Large intestine (tissue), 12 donors: ENCODE measurements at places on chromosomes 5 and 9.
A peak's percentile ranks its signal among the peaks of the same experiment; 100 is the strongest.

GRCh38 chr5:158435161-158435616 is 576.2 kb upstream of the CLINT1 start:
- no peak for DNase-seq

DNA sequence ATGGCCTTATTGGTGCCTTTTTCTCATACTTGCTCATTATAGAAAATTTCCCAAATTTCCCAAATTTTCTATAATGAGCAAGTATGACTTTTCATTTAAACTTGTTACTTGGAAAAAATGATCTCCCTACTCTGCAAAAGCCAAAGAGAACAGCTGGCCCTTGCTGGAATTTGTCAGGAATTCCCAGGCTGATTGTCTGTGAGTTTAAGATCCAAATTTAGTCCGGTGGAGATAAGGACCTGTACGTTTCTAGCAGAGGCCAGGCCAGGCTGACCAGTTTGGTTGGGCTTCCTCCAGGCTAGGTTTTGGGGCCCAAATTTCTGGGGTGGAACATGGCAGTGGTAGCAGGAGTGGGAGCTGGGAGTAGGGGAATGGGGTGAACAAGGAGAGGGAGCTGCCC is 51.9 kb downstream of the NEURL1B start:
- no peak for DNase-seq

DNA sequence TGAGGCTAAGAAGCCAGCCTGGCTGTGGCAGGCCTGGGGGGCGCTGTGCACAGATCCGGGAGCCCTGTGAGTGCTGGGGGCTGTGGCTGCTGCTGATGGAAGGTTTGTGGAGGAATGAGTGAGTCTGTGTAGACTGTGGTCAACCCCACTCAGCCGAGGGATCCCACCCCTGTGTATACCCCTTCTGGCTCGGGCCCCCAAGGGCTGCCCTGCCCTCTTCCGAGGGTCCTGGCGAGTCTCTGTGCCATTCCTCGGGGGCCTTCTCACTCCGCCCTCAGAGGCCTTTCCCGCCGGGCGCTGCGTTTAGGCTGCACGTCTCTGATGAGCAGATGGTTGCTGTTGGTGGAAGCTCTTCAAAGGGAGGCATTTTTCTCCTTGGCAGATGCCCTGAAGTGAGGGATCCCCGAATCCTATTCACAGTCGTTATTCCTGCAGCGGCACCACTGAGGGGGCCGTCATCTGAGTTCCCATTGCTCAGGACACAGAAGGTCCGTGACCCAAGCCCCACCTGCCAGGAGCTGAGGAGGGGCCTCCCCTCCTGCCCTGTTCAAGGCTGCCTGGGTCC is 94.1 kb downstream of the RXRA start:
- no peak for DNase-seq

GRCh38 chr9:35718721-35719511 is 13.1 kb downstream of the TLN1 start:
- DNase-seq = no peak

GRCh38 chr5:153742060-153742459 is 251.6 kb downstream of the GRIA1 start:
- DNase-seq = no peak

- peak; percentile 72 for DNase-seq
Observed at GRCh38 chr5:115418788-115419187, 122.3 kb upstream of the CCDC112 start.

DNA sequence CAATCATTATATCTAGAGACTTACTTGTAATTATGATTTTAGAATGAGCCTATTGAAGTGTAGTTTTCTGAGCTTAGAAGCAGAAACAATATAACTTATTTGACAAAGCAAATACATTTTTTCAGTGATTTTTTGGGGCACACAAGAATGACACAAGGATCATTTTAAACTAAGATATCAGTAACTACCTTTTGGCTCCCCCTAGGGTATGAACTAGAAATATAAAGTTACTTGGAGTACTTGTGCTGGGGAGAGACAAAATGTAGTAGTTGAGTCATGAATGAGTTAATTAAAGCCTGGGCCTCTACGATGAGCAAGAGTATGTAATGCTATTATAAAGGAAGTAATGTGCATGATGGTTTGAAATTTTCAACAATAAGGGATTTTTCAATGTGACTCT is 1244.1 kb upstream of the ACO1 start:
- DNase-seq = no peak

DNA sequence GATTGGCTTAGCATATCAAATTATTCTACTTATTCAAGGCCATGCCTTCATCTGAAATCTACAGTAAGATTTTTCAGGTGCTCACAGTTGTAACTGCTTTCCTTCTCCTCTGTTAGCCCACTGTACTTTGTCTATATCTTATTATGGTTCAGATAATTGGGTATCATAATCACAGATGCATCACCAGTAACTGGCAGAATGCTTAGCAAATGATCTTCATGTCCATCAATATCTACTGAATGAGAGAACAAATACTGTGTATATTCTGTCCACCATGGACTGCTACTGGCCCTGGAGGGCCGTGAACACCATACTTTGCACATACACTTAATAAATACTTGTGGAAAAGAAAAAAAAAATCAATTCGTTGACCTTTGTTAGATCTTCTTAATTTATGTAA is 96.2 kb downstream of the MEF2C start:
- DNase-seq = no peak

GRCh38 chr9:137763271-137763955 is 114.2 kb upstream of the CACNA1B start:
- DNase-seq = peak; percentile 43

DNA sequence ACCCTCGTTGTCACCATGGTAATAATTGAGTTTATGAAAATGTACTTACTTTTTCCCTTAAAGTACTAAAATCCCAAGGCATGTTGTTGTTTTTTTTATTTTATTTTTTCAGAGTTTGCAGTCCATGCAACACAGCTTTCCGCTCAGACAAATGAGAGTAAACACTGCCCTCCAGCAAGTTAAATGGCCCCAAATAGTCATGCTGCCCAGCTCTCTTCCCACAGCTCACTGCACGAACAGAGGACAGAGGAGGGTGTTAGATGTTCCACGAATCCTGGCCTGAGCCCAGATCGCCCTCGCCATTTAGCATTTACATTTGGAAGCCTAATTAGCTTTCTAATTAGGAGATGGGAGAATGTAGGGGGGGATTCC is 1.9 kb downstream of the NIM1K start:
- DNase-seq = no peak

GRCh38 chr5:56301069-56301468 is 67.9 kb upstream of the ANKRD55 start:
- DNase-seq = no peak

GRCh38 chr9:125789196-125789595 is 42.0 kb downstream of the PBX3 start:
- DNase-seq = peak; percentile 31

GRCh38 chr9:116250891-116251290 is 97.3 kb downstream of the PAPPA start:
- no peak for DNase-seq

GRCh38 chr9:38380872-38381534 is 11.5 kb upstream of the ALDH1B1 start:
- peak; percentile 95 for DNase-seq

DNA sequence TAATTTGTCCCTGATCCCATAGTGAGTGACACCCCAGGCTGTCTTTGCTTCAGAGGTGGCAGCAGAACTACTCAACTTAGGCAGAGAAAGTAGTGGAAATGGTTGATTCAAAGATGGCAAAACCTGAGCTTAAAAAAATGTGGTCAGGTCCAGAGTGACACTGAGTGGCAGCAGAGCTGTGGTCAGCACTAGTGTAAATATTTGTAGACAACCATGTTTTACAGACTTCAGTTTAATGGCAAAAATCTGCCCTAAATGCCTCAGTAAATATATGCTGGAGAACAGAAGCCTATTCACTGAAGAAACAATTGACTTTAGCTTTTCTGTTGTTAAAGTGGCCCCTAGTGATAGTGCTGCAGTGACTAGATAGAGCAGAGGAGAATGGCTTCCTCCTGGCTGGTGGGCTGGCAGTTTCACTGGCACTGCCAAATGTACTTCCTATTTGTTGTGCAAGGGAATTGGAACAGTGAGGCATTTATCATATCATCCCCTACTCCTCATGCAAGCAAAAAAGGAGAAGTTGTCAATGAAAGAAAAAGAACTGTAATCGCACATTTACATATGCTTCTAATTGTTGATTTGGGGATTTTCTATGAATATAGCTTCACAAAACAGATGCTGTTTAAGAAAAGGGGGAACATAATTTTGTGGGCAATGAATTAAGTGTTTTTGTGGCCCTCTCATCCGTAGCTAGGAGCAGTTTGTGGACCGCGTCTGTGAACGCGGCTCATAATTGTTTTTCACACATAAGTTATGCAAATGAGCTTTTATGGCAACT is 12.0 kb downstream of the PBX3 start:
- no peak for DNase-seq

DNA sequence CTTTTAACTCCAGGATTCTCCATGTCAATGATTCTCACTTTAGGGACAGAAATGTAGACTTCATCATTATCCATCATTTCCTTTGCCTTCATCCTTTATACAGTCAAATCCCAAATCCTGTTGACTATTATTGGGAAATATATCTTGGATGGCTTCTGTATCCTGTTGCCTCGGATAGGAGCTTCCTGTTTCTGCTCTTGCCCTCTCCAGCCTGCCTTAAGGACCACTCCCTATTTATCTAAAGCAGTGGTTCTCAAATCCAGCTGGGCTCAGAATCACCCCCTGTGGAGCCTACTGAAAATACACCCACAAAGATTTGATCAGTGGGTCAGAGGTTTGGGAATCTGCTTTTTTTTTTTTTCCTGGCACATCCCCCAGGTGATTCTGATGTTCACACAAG is 8.5 kb downstream of the AFAP1L1 start:
- DNase-seq = no peak
